GM23248 (cell line): ENCODE measurements at places on chromosomes 16 and 17. TPM values are rescaled to one million over a fixed set of nuclear protein-coding genes. Genes with fewer than 3 reads are reported as not detected.
A peak's percentile ranks its signal among the peaks of the same experiment; 100 is the strongest.

TBC1D28 gene
- not detected in 2 replicates for total RNA-seq

ZG16B gene
- not detected in 2 replicates for total RNA-seq

USP32 gene
- 30.1 and 33.9 TPM in 2 replicates for total RNA-seq

- DNase-seq, result peak; percentile 78
These were observed 121.0 kb downstream of the PARN start for GRCh38 chr16:14509055-14509454.

KRTAP2-1 gene
- total RNA-seq, result not detected in 2 replicates

- DNase-seq, result no peak
These were observed 12.1 kb upstream of the NLK start for GRCh38 chr17:28030386-28030785.

SMARCE1 gene
- 67.4 and 75.8 TPM in 2 replicates for total RNA-seq

- no peak for DNase-seq
These were observed 471.1 kb downstream of the WWOX start for GRCh38 chr16:78570399-78571141.

GRCh38 chr16:10622036-10622921, 41.9 kb upstream of the EMP2 start:
- DNase-seq, result no peak

DNA sequence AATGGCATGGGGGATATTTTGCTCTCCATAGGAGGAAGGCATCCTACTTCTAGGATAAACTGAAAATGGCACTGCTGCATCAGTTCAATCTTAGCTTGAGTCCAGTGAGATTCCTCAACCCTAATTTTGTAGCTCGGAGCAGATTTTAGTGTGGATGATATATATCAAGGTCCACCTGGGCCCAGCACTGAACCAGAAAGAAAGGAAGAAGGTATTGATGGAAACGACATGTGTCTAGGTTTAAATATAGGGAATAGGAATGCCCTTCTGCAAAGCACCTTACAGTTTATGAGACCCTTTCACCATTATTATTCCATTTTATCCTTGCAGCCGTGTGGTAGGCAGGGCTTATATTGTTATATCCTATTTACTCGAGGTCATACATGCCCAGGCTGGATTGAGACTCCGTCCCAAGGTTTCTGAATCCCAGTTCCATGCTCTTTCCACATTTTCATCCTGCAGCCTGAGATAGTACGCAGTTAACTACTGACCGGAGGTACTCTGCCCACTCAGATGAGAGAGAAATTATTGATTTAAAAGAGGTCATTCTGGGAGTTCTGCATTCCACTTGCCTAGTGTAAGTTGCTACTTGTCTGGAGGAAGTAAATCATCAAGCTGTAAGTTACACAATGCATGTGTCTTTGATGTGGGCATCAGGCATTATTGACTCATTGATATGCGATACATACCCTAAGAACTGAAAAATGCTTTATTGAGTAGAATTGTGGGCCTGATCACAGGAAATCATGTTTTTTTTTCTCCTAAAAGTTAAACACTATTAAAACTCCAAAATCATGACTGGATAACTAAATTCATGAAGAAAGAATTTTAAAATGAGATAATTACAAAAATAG, 10.1 kb downstream of the KRT39 start:
- peak; percentile 90 for DNase-seq

DNA sequence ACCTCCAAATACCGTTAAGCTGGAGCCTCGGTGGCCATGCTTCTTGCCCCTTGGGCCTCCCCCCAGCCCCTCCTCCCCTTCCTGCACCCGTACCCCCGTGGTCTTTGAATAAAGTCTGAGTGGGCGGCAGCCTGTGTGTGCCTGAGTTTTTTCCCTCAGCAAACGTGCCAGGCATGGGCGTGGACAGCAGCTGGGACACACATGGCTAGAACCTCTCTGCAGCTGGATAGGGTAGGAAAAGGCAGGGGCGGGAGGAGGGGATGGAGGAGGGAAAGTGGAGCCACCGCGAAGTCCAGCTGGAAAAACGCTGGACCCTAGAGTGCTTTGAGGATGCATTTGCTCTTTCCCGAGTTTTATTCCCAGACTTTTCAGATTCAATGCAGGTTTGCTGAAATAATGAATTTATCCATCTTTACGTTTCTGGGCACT, 928 bp downstream of the HBA1 start:
- peak; percentile 40 for DNase-seq

GRCh38 chr17:27343977-27344607, 50.2 kb downstream of the WSB1 start:
- DNase-seq, result no peak

DNA sequence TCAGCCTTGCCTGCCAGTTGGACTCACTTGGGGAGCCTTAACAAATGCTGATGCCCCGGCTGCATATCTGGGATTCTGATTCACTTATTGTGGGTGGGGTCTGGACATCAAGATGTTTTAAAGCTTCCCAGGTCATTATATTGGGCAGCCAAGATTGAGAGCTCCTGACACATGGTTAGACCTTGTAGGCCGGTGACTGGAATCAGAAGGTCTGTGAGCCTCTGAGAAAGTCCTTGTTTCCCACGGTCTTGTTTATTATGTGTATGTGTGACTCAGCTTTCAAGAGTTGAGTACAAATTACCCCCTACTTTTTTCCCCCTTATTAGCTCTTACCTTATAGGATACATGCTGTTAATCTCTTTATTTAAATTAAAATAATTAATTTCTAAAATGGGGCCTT, 103.5 kb downstream of the ABCC1 start:
- peak; percentile 51 for DNase-seq

DNA sequence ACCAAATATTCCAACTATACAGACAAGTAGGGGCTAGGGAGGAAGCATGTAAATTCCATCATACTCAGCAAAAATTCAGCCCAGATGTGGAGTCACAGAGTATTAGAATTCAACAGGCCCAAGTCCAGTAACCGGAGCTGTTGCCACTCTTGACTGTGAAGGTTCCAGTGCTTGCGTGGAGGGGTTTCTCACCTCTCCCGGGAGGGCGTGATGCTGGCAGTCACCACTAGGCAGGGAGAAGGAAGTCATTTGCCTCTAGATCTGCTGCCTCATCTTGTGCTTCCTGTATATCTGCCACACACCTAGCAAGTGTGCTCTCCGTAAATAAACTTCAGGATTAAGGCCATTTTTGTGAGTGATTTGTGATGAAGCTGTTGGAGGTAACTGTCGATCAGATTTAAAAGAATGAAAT, 1.0 kb upstream of the CKLF start:
- DNase-seq, result peak; percentile 70

ASB16 gene
- not detected in 2 replicates for total RNA-seq

DNA sequence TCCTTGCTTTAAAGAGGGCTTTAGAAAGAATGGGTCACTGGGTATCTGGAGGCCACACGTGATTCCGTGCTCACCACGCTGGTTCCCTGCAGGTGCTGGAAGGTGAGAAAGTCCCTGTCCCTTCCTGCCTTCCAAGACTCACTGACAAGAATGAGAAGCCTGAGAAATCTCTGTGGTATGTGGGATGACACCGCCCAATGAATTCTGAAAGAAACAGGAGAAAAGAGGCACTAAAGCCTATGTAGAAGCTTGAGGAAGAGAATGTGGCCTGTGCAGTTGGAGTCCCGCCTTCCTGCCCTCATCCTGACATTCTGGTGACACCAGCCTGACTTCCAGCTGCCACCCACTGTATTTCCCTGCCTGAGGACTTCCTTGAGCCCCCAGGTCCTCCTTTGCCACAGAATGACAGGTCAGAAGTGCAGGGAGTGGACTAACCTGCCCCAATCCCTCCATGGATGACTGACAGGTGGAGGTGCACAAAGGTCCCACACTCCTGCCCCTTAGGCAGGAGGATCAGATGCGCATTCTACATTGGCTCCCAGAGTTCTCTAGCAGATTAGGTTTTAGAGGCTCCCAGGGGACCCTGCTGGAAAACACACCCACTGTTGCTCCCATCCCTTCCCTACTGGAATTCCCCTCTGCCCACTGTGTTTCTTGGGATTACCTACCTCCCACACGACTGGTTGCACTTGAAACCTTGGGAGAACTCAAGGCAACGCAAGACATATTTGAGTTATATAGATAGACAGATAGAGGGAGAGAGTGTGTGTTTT, 38.6 kb upstream of the TENT4B start:
- DNase-seq, result peak; percentile 48

DNA sequence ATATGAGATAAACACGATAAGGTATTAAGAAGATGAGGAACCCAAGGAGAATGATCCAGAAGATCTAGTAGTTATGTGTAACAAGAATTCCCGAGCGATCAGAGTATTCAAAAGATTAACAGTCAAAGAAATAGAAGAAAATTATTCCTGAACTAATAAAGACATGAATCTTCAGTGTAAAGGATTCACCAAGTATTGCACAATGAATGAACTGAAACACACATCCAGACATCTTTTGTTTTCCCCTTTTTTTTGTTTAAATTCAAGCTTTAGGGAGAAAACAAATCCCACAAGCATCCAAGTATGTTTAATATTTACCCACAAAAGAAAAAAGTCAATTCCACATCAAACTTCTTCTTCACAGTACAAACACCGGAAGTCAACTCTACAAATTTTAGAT, 23.7 kb upstream of the MYOCD start:
- no peak for DNase-seq

CDRT15L2 gene
- total RNA-seq, result not detected in 2 replicates

CENPX gene
- total RNA-seq, result 43.9 and 68.8 TPM in 2 replicates

DNA sequence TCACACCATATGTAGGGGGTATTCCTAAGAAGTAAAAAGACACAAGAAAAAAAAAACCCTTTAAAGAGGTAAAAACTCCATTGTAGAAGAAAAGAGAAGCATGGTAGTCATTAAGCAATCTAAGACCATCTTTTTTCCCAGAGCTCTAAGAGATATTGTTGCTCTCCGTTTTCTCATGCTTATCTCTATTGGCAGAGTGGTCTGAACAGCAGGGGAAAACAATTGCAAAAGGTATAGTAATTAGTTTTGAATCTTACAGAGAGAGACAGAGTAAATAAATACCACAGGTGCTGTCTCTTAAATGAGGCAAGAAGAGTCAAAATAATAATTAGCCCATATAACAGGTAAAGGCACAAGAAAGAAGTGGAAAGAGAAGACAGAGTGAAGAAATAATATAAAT, 821.4 kb upstream of the CA10 start:
- DNase-seq, result no peak

DNA sequence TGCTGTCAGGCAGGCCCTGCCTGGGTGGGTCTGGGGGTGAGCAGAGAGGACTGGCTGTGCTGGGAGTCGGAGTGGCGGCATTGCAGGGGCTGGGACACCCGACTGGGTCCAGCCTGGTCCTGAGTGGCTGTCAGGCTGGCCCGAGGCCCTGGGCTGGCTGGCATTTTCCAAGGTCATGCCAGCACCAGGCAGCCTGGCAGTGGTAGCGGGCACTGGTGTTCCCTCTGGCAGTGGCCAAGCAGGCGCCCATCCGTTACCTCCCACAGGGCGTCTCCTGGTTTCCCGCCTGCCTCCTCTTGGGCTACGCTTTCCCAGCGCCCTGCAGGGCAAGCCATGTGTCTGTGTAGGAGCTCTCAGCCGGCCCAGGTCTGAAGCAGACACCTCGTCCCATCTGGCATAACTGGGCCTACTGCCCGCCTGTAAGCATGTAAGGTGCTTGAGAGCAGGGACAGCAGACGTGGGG, 5.7 kb upstream of the PKMYT1 start:
- DNase-seq, result no peak

DNA sequence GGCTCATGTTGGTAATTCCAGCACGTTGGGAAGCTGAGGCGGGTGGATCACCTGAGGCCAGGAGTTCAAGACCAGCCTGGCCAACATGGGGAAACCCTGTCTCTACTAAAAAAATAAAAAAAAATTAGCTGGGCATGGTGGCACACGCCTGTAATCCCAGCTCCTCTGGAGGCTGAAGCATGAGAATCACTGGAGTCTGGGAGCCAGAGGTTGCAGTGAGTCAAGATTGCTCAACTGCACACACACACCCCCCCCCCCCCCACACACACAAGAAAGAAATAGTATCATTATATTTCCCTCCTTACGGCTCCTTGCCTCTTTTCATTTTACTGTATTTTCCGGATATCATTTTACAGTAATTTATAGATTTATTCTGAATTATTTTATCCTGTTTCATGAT, 963.1 kb upstream of the GOT2 start:
- peak; percentile 5 for DNase-seq

DNA sequence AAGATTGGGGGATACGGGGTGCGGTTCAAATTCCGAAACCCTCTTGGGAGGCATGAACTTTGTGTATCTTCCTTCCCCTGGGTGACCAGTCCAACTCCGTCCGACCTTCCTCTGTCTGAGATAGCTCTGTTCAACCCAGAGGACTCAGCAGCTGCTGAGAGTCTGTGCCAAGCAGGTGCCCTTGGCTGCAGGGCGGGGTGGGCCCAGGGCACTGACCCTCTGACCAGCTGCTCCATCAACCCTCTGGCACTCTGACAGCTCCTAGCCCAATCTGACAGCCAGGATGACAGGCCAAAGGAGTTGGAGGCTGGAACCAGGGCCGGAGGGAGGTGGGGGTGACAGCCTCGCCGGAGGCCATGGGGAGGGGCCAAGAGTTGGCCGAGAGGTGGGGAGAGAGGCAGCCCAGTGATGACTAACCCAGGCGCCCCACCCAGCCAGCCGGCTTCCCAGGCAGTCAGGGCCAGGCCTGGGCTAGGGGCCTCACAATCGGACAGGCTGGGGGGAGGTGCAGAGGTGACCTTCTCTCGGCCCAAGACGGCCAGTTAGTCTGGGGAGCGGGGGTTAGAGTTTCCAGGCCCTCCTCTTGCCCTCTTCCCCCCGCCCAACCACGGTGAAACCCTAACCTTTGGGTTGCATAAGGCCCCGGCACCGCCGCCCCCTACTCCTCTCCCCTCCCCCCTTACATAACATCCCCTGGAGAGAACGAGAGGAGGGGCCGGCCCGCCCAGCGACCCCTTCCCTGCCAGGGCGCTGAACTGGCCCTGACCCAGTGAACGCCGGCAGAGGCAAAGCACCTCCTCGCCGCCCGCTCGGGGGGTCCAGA, 5.0 kb upstream of the TLCD2 start:
- DNase-seq, result peak; percentile 96

PDIA2 gene
- total RNA-seq, result not detected in 2 replicates

DNA sequence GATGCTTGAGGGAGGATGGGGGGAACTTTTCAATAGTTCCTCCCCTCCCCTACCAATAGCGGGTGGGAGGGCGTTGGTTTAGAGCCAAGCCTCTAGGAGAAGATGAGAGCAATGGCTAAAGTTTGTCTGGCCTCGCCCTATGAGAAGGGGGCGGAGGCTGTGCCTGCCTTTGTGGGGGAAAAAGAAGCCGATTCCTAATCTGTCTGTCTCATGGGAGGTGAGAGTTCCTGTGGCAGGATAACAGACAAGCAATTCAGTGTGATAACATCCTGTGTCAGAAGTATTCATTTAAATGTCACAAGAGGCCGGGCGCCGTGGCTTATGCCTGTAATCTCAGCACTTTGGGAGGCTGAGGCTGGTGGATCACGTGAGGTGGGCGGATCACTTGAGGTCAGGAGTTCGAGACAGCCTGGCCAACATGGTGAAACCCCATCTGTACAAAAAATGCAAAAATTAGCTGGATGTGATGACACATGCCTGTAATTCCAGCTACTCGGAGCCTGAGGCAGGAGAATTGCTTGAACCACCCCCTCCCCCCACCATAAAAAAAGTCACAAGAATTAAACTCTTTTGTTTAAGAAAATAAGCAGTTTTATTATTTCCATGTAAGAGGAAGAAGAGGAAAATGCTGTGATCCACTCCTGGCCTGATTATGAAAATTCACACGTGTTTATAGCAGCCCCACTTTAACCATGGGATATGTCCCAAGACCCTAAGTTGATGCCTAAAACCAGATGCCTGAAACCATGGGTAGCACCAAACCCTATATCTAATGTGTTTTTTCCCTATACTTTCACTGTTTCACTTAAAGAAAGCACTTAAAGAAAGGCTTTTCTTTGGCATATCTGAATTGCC, 1.7 kb downstream of the SLFN5 start:
- peak; percentile 91 for DNase-seq
